ENCODE measurements at places on chromosomes 16 and 17. TPM values are rescaled to one million over a fixed set of nuclear protein-coding genes. Genes with fewer than 3 reads are reported as not detected.

DNA sequence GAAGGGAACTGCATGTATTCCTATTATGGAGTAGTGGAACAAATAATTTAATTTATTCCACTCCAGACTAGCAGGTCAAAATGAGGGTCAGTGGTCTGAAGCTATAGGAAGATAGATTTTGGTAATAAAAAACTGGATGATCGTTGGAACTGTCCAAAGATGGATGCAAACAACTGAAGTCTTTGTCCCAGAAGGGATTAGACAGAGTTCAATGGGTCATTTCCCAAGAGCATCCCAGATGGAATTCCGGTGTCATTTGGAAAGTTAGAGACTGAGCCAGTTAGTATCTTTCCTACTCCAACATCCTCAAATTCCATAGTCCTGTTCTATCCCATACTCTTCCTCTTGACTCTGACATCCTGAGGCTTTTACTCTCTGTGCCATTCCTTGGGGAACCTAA, 22.8 kb upstream of the TOX3 start:
- no peaks in the 10 kb centered on the region for H3K36me3 ChIP-seq
- DNase-seq: no peak
- H3K27ac ChIP-seq: no peak overlapping the region

DNA sequence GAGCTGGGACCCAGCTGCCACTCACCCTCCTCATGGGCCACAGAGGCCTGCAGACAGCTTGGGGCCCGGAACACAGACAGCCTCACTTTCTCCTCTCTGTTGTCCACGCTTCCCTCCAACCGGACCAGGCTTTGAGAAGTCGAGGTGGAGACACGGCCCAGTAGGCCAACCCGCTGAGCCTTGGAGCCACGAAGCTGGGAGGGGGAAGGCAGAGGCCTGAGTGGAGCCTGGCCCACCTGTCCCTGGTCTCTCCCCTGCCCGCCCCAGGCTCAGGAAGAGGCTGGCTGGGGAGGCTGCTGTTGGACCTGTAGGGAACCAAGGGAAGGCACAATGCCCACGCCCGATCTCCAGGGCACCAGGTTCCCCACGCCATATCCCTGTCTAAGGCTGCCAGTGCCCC, 48.1 kb downstream of the RMI2 start:
- no peak for DNase-seq
- H3K27ac ChIP-seq: no peak overlapping the region
- H3K36me3 ChIP-seq: no peaks in the 10 kb centered on the region
- no peaks in the 10 kb centered on the region for H3K4me1 ChIP-seq

GRCh38 chr17:48150597-48151001, 43.0 kb downstream of the SNX11 start:
- H3K27ac ChIP-seq: no peak overlapping the region
- H3K27me3 ChIP-seq: no peaks in the 10 kb centered on the region
- peaks cover 7% of the 10 kb centered on the region for H3K36me3 ChIP-seq
- DNase-seq: no peak
- no peak overlapping the region for H3K4me3 ChIP-seq

DNA sequence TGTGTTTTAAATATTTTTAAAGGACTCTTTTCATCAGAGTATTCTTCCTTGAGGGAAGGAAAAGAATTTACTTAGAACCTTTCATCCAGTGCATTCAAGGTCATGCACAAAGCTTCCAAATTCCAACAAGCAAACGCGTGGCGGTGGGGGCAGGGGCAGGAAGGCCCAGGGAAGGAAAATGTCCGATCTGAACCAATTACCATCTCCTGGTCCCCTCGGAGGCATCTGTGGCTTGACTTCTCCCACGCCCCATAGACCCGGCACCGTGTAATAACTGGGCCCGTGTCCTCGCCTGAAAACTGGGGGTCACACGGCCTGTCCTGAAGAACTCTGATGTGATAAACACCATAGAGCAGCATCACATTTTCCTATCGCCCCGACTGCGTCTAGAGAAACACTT, 18.3 kb downstream of the MEAK7 start:
- no peaks in the 10 kb centered on the region for H3K4me1 ChIP-seq
- no peak overlapping the region for H3K4me3 ChIP-seq
- DNase-seq: no peak
- no peaks in the 10 kb centered on the region for H3K36me3 ChIP-seq
- no peak overlapping the region for H3K27ac ChIP-seq

DNA sequence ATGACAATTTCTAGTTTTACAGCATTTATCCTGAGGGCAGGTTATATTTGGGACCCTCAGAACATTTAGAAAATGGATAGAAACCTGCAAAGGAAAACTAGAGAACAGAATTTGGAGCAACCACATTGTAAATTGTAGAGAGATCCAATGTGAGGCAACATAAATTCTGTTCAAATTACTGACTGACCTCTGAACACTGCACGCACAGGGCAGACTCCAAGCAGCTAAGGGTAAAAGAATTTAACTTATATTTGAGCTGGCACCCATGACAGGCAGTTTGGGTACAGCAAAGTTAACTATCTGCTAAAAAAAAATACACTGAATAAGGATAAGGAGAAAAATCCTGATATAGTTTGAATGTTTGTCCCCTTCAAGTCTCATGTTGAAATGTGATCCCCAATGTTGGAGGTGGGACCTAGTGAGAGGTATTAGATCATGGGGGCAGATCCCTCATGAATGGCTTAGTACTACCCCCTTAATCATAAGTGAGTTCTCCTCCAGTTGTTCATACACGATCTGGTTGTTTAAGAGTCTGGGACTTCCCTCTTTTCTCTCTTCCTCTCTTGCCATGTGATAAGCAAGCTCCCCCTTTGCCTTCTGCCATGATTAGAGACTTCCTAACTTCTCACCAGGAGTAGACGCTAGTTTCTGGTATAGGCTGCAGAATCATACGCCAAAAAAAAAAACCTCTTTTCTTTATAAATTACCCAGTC, 75.7 kb downstream of the FBXL20 start:
- no peaks in the 10 kb centered on the region for H3K36me3 ChIP-seq
- H3K27ac ChIP-seq: no peak overlapping the region
- H3K4me1 ChIP-seq: no peaks in the 10 kb centered on the region
- no peak for DNase-seq
- no peaks in the 10 kb centered on the region for H3K27me3 ChIP-seq

Gene ARSG
- 6.0 TPM for polyA plus RNA-seq

GRCh38 chr16:3915426-3916260, 35.1 kb upstream of the CREBBP start:
- H3K4me1 ChIP-seq: no peaks in the 10 kb centered on the region
- H3K27ac ChIP-seq: no peak overlapping the region
- H3K27me3 ChIP-seq: no peaks in the 10 kb centered on the region
- no peak for DNase-seq
- no peak overlapping the region for H3K4me3 ChIP-seq

DNA sequence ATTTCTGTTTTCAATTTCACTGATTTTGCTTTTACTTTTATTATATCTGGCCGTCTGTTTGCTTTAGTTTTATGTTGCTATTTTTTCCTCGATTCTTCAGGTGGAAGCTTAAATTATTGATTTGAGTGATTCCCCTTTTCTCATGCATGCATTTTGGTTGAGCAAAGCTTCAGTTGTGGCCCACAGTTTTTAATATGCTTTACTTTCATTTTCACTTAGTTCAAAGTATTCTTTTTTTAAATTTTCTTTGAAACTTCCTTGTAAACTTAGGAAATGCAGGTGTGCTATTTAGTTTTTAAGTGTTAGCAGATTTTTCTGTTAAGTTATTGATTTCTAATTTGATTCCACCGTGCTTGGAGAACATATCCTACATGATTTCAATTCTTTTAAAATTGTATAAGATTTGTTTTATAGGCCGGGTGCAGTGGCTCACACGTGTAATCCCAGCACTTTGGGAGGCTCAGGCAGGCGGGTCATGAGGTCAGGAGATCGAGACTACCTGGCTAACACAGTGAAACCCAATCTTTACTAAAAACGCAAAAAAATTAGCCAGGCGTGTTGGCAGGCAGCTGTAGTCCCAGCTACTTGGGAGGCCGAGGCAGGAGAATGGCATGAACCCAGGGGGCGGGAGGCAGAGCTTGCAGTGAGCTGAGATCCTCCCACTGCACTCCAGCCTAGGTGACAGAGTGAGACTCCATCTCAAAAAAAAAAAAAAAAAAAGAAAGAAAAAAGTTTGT, 531.2 kb downstream of the KIF2B start:
- H3K27me3 ChIP-seq: no peaks in the 10 kb centered on the region
- H3K36me3 ChIP-seq: no peaks in the 10 kb centered on the region
- no peak overlapping the region for H3K4me3 ChIP-seq
- no peaks in the 10 kb centered on the region for H3K4me1 ChIP-seq
- H3K27ac ChIP-seq: no peak overlapping the region

DNA sequence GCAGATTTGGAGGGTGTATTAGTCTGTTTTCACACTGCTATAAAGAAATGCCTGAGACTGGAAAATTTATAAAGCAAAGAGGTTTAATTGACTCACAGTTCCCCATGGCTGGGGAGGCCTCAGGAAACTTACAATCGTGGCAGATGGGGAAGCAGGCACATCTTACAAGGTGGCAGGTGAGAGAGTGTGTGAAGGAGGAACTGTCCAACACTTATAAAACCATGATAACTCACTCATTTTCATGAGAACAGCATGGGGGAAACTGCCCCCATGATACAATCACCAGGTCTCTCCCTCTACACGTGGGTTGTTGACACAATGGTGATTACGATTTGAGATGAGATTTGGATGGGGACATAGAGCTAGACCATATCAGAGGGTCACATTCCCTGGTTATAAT, 195.6 kb downstream of the RGS9 start:
- no peak overlapping the region for H3K27ac ChIP-seq
- no peaks in the 10 kb centered on the region for H3K27me3 ChIP-seq
- no peak for DNase-seq
- H3K36me3 ChIP-seq: no peaks in the 10 kb centered on the region
- no peak overlapping the region for H3K4me3 ChIP-seq

Gene AURKB
- 209 TPM for polyA plus RNA-seq

Gene NPIPB2
- polyA plus RNA-seq: 11.5 TPM

GRCh38 chr16:86374603-86375130, 135.7 kb upstream of the FOXF1 start:
- H3K4me3 ChIP-seq: no peak overlapping the region
- no peaks in the 10 kb centered on the region for H3K36me3 ChIP-seq
- no peak for DNase-seq
- H3K27ac ChIP-seq: no peak overlapping the region
- peaks cover 2% of the 10 kb centered on the region for H3K27me3 ChIP-seq
- no peaks in the 10 kb centered on the region for H3K4me1 ChIP-seq
